ENCODE measurements at places on chromosomes 13 and 19.

GRCh38 chr13:30743319-30744055, 8.1 kb downstream of the ALOX5AP start:
- DNase-seq: peak; percentile 91

GRCh38 chr13:40124633-40125015, 469.2 kb downstream of the COG6 start:
- no peak for DNase-seq

DNA sequence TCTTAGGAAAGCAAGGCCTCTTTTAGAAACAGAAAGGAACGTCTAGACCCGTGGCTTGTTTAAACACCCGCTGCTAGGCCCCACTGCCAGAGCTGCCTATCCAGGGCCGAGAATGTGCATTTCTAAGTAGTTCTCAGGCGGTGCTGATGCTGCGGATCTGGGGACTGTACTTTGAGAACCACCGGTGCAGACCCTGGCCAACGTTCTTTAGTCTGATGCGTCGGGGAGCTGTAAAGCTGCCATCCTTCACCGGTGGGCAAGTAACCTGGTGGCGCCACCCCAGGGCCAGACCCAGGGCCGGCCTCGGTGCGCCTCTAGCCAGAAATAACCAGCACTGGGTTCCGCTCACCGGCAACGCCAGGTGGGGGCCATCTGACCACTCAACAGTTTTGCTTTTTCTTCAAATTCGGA, 47.1 kb downstream of the TGDS start:
- DNase-seq: peak; percentile 51

- no peak for DNase-seq
Observed at GRCh38 chr19:31539386-31539785, 190.2 kb upstream of the TSHZ3 start.

DNA sequence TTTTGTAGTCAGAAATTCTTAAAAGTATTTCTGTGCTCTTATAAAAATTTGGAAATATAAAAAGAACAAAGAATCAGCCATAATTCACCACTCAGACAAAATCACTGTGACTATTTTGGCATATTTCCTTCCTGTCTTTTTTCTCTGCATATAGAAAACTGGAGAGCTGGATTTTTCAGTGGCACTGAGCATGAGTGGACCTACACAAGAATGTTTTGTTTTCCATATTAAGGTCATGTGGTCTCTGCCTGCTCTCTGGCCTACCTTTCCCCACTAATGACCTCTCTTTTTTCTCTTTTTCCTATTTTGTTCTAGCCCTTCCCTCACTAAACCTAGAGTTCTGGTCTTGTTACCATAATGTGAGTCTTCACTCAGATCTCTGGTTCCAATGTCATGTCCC, 17.6 kb upstream of the USP12 start:
- DNase-seq: no peak

- no peak for DNase-seq
Observed at GRCh38 chr13:48410199-48410598, 2.7 kb downstream of the LPAR6 start.

GRCh38 chr19:3607303-3608078, 816 bp upstream of the TBXA2R start:
- no peak for DNase-seq

DNA sequence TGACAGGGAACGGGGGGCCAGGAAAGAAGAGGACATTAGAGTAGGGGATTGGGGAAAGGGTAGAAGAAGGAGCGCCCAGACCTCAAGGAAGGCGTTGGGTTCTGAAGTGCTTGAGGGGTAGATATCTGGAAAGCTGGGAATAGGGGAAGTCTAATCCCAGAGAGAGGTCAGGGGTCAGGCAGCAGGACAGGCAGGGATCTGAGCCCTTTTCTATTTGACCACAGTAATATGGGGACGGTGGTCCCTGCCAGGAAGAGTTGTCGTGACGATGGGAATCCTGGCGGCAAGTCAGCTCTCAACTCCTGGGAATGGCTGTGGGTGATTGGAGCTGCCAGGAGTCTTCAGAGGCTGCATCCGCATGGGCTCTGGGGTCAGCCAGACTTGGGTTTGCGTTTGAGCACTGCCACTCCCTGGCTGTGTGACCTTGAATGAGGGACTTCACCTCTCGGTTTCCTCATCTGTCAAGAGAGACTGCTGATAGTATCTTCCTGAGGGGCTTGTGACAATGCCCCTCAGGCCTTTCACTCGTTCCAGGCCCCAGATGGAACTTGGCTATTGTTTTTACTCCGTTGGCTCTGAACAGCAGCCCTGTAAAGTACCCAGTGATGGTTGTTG, 1.3 kb downstream of the AP2A1 start:
- DNase-seq: no peak

DNA sequence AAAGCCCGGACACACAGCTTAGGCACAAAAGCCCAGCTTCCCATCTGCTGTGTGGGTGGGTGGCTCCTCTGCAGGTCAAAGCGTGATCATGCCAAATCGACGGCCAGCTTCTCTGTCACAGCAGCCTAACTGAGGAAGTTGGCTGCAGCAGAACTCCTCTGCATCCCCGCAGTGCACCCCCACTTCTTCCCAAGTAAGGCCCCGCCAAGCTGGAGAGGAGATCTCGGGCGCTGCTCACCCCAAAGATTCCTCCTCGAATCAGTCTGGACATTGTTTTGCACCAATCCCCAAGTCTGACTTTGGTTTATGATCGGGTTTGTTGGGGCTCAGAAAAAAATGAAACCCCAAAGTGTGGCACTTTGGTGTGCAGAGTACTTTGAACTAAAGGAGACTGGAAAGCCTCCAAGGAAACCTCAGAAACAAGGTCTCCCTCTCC, 19.7 kb upstream of the CPB2 start:
- DNase-seq: no peak

DNA sequence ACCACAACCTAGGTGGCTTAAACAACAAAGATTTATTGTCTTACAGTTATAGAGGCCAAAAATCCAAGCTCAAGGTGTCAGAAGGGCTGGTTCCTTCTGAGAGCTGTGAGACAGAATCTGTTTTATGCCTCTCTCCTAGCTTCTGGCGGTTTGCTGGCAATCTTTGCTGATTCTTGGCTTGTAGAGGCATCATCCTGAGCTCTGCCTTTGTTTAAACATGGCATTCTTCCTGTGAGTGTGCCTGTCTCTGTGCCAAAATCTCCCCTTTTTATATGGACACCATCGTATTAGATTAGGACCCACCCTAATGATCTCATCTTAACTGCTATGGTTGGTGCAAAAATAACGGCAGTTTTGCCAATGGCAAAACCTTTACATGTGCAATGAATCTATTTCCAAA, 169.1 kb downstream of the CACNA1A start:
- no peak for DNase-seq

DNA sequence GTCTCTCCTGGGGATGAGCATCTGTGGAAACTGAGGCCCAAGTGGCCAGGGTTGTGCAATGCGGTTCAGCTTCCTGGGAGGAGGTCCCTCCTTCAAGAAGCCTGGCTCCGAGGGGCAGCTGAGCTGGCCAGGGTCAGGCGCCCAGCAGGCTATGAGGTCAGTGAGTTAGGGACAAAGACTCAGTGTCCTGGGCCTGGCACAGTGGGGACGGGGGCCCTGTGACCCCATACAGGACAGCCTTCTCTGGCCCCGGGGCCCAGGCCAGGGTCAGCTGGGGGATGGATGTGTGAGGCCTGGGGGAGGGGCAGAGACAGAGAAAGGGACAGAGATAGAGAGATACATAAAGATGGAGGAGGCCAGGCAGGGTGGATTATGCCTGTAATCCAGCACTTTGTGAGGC, 3.0 kb upstream of the IL12RB1 start:
- no peak for DNase-seq

DNA sequence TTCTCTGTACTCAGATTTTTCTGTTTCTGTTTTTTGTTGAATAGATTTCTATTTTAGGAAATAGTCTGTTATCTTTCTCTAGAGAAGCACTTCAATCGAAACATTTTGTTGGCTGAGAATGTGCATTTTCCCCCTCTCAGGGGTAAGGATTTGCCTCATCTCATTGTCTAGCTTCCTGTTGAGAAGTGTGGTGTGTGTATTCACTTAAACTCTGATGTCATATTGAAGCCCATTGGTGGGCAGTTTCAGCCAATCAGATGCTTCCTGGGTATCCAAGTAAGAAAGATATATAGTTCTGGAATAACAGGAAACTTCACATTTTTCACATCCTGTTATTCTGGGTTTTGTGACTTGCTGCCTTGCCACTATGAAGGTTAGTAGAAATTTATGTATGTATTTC, 87.6 kb downstream of the ARHGEF7 start:
- peak; percentile 66 for DNase-seq

All from ACHN (cell line).